ENCODE measurements at places on chromosomes 12 and 14. TPM values are rescaled to one million over a fixed set of nuclear protein-coding genes. Genes with fewer than 3 reads are reported as not detected.

Gene TSPAN19
- total RNA-seq, result not detected

Gene CTSG
- total RNA-seq, result not detected

Gene MMP19
- total RNA-seq, result 6.7 TPM

Gene GAS2L3
- total RNA-seq, result 17.7 TPM

Gene IFNG-AS1
- 0.26 TPM for total RNA-seq

Gene RPS6KA5
- 2.3 TPM for total RNA-seq

Gene PELI2
- total RNA-seq, result 9.5 TPM

Gene GNB3
- 1.6 TPM for total RNA-seq

Gene EPS8
- total RNA-seq, result 244 TPM

Gene PPP1R1A
- not detected for total RNA-seq

Gene PAX9
- total RNA-seq, result 0.26 TPM

Gene SPIC
- not detected for total RNA-seq

Gene CISTR
- not detected for total RNA-seq

Gene PLEKHH1
- 0.26 TPM for total RNA-seq

Gene OTOGL
- 1.6 TPM for total RNA-seq

Gene TGM1
- 0.40 TPM for total RNA-seq

Gene SMIM41
- 0.13 TPM for total RNA-seq

Gene PPP1R36
- total RNA-seq, result 0.87 TPM

Gene GPR137C
- 0.56 TPM for total RNA-seq

Gene FRMD6
- total RNA-seq, result 140 TPM

Gene GLI1
- total RNA-seq, result 0.31 TPM

Gene EXOC3L4
- total RNA-seq, result not detected

Gene PRPF40B
- total RNA-seq, result 15.0 TPM

Gene HECTD1
- total RNA-seq, result 433 TPM

Gene FAIM2
- 0.81 TPM for total RNA-seq

Gene ADAM21
- 1.2 TPM for total RNA-seq

Gene INSM2
- total RNA-seq, result not detected

Gene RFLNA
- total RNA-seq, result 1.3 TPM

Gene ST8SIA1
- total RNA-seq, result 1.2 TPM

Gene PLEK2
- total RNA-seq, result 2.2 TPM

Gene NYNRIN
- total RNA-seq, result 6.5 TPM
